ENCODE measurements at places on chromosomes 1 and 21.
A peak's percentile ranks its signal among the peaks of the same experiment; 100 is the strongest.

- peak; percentile 85 for DNase-seq
Measured at GRCh38 chr1:22264464-22265341, 121.8 kb upstream of the WNT4 start.

GRCh38 chr1:8122477-8123407, 96.6 kb upstream of the ERRFI1 start:
- DNase-seq: peak; percentile 89

- no peak for DNase-seq
Measured at GRCh38 chr1:20589331-20590278, 708 bp downstream of the CDA start.

GRCh38 chr1:22056936-22057335, 4.4 kb downstream of the CDC42 start:
- DNase-seq: no peak

- DNase-seq: no peak
Measured at GRCh38 chr1:160075836-160076235, 5.5 kb upstream of the KCNJ9 start.

DNA sequence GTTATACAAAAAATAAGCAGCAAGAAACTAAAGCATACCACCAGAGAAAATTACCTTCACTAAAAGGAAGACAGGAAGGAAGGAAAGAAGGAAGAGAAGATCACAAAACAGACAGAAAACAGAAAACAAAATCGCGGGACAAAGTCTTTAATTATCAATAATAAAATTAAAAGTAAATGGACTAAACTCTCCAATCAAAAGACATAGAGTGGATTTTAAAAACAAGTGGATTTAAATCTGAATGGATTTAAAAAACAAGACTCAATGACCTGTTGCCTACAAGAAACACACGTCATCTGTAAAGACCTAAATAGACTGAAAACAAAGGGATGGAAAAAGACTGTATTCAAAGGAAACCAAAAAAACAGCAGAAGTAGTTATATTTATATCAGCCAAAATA, 75.7 kb upstream of the MAGI3 start:
- DNase-seq: no peak

GRCh38 chr1:2494323-2494693, 18.2 kb downstream of the PLCH2 start:
- peak; percentile 91 for DNase-seq

DNA sequence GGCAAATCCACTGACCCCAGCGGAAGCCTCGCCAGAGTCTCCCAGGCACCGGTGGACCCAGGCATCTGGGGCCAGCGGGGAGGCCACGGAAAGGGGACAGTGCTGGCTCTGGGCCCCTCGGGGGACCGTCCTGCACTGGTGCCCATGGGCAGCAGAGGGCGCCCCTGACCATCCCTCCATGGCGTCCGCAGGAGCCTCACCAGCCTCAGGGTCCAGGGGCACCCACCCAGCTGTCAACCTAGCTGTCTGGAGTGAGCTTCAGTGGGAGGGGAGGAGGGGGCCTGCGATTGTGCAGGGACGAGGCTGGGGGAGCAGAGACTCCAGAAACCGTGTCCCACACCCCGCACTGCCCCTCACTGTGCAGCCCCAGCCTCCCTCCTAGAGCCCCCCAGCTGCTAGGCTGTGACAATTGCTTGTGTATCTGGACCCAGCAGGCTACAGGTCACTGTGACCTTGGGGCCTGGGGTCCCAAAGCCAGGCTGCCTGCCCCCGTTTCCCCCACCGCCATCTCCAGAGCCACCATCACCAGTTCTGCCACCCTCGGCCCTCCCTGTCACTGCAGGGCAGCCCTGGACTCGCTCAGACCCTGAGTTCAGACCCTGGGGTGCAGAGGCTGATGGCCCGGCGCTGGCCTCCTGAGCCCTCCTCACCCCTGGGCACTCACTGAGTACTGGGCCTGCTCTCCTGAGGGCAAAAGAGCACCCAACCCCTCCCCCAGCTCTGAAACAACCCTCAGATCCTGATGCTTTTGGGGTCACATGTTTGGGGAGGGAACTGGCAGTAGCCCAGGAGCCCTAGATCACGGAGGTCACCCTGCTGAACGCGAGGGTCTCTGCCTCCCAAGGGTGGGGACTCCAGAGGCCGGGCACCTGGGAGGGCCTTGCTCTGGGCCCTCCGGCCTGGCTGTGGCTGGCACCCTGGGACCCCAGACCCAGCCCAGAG, 10.6 kb upstream of the COL6A1 start:
- peak; percentile 81 for DNase-seq

DNA sequence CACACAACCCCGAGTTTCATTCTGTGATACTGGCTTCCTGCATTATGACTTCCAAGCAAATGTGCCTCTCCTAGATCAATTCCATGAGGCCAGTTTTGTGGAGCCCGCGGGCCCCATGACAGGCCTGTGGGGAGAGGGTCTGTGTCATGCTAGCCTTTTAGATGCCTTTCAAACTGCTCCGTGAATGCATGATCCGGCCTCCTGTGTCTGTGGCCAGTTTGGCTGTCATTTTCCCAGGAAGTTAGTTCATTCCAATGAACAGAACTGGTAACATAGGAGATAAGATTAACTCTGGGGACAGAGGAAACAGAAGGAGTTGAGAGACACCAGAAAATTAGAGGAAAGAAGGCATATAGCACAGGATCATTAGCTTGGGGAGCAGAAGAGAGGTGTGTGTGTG, 3.2 kb downstream of the FNDC7 start:
- DNase-seq: no peak

DNA sequence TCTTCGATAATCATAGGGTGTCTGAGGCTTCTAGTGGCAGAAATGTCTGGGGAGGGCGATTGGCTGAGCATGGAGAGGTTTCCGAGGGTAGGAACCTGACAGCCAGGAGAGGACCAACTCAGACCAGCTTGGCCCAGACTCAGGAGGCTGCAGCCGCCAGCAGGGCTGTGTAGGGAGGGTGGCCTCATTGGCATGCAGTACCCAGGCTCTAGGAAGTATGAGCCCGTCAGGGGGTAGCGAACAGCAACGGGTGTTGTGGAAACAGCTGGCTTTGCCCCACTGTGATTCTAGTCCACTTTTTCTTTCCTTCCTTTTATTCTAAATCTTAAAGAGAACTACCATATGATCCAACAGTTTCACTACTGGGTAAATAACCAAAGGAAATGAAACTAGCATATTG, 103.3 kb downstream of the DIRAS3 start:
- DNase-seq: no peak

DNA sequence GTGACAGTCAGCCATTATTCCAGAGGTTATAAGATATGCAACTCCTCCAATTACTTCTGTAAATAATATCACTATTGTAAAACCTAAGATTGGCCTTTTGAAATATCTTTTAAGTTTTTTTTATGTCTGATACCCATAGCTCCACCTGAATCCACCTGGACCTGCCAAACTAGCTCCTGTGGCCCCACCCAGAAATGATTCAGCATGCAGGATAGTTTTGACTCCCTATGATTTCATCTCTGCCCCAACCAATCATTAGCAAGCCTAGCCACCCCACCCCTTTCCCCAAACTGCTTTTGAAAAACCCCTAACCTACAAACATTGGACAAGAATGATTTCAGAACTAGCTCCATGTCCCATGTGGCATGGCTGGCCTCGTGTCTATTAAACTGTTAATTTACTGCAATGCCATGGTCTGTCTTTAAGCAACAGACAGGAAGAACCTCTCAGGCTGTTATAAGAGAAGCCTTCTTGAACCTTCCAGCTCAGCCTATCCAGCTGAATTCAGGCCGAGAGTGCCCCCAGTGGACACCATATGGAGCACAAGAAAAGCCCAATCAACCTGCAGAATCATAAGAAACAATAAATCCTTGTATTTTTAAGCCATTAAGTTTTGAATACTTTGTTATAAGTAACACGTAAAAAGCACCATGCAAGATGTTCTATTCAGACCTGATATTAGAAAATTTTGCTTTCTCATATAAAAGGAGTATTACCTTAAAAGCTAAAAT, 263.0 kb upstream of the ZRANB2 start:
- DNase-seq: no peak

GRCh38 chr1:225224287-225224686, 203.6 kb downstream of the LBR start:
- no peak for DNase-seq

DNA sequence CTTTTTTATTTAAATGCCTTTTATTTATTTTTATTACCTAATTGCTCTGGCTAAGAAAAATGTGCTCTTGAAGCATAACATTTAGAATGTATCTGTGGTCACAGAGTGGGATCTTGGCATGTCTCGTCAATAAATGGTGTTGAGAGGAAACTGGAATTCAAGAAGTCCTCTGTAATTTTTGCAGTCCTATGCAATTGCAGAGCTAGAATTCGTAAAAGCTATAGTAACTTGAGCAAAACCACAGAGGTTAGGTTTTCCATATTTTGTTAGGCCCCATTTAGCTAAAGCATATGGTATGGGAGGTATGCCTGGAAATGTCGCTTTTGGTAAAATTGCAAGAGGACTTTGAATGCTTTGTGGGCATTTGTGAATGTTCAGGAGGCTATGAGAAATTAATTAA, 466.7 kb upstream of the NFIA start:
- DNase-seq: no peak

DNA sequence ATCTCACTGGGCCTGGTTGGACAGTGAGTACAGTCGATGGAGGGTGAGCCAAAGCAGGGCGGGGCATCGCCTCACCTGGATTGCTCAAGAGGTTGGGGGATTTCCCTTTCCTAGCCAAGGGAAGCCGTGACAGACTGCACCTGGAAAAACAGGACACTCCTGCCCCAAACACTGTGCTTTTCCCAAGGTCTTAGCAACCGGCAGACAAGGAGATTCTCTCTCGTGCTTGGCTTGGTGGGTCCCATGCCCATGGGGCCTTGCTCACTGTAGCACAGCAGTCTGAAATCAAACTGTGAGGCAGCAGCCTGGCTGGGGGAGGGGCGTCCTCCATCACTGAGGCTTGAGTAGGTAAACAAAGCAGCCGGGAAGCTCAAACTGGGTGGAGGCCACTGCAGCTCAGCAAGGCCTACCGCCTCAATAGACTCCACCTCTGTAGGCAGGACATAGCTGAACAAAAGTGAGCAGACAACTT, 11.3 kb downstream of the C1orf105 start:
- DNase-seq: no peak

DNA sequence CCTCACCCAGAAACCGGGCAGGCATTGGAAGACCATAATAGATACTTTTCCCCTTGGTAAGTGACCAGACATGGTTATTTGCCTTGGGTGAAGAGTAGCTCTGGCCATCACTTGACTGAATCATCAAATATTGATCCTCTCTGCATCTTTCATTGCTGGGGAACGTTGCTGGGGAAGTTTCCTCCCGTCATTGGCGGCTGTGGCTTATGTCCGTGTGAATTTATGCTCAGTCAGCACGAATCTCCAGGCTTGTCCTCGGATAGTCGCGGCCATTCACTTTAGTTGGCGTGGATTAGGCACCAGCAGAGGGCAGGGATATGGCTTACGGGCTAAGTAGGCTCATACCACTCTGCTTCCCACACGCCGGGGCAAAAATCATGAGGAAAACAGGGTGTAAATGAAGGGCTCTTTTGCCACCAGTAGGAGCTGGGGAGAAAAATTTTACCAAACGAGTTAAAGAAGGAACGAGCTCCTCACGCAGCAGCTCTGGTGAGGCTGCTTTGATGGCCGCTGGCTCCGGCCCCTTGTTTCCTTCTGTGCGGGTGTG, 473.4 kb downstream of the CAMTA1 start:
- no peak for DNase-seq

GRCh38 chr1:162736633-162737067, 53.9 kb upstream of the HSD17B7 start:
- no peak for DNase-seq

GRCh38 chr21:38986406-38986805, 180.7 kb downstream of the ETS2 start:
- no peak for DNase-seq

DNA sequence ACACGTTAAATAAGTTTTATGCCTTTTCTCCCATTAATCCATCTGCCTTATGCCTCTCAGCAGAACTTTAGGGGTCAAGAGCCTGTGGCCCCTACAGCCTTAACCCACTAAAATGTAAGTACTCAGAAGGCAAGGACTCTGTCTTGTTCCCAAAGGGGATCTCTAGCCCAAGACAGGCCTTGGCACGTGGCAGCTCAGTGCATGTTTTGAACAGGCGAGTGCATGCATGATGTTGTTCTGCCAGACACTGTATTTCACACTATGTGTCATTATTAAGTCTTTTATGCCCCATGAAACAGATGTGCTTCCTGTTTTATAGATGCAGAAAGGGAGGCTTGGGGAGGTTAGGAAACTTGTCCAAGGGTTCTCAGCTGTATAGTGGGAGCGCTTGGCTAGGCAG, 102.8 kb downstream of the ETS2 start:
- no peak for DNase-seq

GRCh38 chr1:221700536-221700935, 41.4 kb downstream of the DUSP10 start:
- no peak for DNase-seq

GRCh38 chr1:116325922-116326321, 47.1 kb upstream of the ATP1A1 start:
- DNase-seq: no peak

- no peak for DNase-seq
Measured at GRCh38 chr1:242128951-242129502, 130.1 kb upstream of the MAP1LC3C start.

GRCh38 chr1:229792012-229792975, 166.2 kb downstream of the URB2 start:
- DNase-seq: no peak

- DNase-seq: no peak
Measured at GRCh38 chr1:232877365-232878028, 72.3 kb downstream of the MAP10 start.

GRCh38 chr1:214066190-214066589, 78.4 kb downstream of the PROX1 start:
- no peak for DNase-seq

- DNase-seq: peak; percentile 80
Measured at GRCh38 chr1:151994956-151995355, 1.3 kb upstream of the S100A10 start.

- no peak for DNase-seq
Measured at GRCh38 chr1:237181743-237182317, 139.8 kb downstream of the RYR2 start.

DNA sequence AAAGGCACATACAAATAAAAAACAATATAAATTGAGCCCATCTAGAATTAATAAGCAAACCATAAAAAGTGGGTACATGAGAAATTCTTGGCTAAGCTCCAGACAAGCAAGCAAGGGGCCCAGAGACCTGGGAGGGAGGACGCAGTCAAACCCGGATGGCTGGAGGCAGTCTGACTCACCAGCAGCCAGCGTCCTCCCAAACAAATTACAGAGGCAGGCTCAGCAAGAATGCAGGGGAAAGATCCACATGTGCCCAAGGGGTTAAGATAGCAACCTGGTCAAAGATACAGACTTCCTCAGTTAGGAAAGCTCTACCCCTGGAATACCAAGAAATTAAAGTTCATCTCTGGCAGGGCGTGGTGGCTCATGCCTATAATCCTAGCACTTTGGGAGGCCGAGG, 7.4 kb upstream of the TIAM1 start:
- DNase-seq: peak; percentile 97
